Fibroblast of pulmonary artery (primary cell): ENCODE measurements at places on chromosomes 12 and 14.

DNA sequence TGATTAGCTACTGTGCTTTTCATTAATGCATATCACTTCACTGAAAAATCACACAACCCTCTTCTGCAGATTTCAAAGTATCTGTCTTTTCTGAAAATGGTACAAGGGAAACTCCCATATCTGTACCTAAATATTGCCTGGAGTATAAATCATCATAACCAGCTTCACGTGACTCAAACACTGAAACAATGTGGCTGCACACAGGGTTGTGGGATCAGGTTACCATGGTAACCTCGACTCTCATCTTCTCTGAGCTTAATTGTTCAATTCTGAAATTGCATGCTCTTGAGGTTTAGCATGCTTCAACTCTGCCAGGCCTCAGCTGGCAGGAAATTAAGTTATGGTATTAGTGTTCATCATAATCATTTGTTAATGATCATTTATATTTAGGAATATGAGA, 77.5 kb upstream of the CPSF6 start:
- DNase-seq = peak; percentile 18

DNA sequence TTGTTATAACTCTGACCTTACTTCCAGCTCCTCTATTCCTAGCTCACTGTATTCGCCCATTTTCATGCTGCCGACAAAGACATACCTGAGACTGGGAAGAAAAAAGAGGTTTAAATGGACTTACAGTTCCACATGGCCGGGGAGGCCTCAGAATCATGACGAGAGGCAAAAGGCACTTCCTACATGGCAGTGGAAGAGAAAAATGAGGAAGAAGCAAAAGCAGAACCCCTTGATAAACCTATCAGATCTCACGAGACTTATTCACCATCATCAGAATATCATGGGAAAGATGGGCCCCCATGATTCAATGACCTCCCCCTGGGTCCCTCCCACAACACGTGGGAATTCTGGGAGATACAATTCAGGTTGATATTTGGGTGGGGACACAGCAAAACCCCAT, 14.5 kb upstream of the PHC1 start:
- DNase-seq = no peak

GRCh38 chr14:86897224-86897623, 1095.8 kb downstream of the GALC start:
- DNase-seq = no peak

GRCh38 chr14:23115039-23115731, 3.9 kb downstream of the CEBPE start:
- peak; percentile 94 for DNase-seq

- no peak for DNase-seq
Measured at GRCh38 chr12:120099738-120100137, 16.8 kb downstream of the RAB35 start.

DNA sequence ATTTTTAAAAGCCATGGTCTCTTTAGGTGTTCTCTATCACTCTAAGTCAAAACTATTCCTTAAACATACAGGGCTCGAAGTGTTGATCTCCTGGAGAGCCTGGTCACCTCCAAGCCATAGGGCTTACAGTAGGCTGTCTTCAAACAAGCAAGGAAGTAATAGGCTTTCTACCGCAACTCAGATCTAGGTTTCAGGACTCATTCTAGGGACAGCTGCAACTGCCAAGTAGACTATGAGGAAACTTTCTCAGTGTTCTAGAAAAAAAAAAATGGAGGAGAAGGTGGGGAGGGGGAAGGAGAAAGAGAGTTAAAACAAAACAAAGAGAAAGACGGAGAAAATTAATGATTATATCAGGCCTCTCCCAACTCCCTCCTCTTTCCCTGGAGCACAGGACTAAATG, 106.9 kb upstream of the ETV6 start:
- no peak for DNase-seq

DNA sequence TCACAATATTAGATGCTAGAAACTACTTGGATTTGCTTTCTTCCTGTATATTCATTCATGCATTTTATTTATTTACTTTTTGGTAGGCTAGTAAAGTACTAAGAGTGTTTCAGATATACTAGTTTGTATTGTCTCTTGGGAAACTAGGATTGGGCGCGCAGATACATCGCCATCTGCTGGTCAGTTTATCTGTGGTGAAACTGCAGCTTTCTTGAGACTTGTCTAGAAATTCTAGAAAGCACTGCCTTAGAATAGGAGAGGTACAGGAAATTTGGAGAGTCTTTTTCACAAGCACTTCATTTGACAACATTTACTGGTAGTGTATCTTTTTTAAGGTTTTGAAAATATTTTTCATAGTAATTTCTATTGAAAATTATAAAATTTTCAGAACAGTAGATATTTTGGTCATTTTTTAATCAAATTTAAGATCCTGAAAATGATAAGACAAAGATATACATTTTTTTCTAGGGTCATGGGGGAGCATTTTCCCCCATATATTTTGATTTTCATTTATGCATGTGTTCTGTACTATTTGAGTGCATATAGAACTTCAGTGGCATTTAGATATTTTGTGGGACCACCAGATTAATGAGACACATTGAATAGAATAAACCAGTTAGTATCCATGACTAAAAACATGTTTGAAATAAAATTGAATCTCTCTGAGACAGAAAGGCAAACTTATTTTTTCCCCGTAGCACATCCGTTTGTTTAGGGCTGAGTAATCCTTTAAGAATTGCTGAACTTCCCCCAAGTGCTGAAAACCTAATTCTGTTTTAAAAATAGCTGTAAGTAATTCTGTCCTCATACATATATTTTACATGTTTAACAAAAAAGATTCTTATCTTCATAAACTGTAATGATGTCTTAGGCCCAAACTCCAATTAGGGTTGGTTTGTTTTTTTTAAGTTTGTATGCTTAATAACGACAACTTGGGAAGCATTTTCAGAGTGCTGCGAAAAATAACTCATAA, 44.5 kb downstream of the SLC38A6 start:
- DNase-seq = peak; percentile 85
